CD4-positive, alpha-beta T cell (primary cell): ENCODE measurements at places on chromosomes 1 and 21. TPM values are rescaled to one million over a fixed set of nuclear protein-coding genes. Genes with fewer than 3 reads are reported as not detected.

CHI3L1 gene
- total RNA-seq: not detected

RUNX1 gene
- total RNA-seq: 71.7 TPM

CELA2A gene
- total RNA-seq: not detected

GRCh38 chr1:9211291-9211811, 23.2 kb upstream of the H6PD start:
- H3K27me3 ChIP-seq: peaks cover 6% of the 10 kb centered on the region
- no peak overlapping the region for H3K27ac ChIP-seq
- DNase-seq: no peak
- no peaks in the 10 kb centered on the region for H3K36me3 ChIP-seq

DNA sequence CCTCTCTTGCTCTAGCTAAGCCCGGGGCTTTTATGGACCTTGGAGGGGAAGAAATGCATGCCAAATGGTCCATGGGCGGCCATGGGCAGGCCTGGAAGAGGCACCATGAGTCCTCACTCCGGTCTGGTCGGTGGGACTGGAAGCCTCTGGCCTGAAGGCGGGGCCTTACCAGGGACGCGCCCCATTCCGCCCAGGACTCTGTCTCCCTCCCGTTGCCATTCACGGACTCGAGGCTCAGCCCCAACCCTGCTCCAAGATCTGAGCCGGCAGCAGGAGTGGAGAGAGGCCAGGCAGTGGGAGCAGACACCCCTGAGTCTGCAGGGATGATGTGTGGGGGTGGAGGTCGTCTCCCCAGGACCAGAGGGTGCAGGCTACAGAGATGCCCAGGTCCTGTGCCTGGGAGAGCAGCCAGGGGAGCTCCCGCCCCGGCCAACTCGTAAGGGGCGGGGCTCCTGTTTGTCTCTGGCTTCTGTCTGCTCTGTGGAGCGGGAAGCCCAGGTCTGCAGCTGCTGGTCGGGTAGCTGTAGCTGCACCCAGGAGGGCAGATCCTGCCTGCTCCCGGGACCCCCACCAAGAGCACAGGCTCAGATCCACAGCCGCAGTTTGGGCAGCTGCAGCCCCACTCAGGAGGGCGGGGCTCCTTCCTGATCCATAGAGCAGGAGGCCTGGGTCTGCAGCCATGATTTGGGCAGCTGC, 8.3 kb upstream of the KANK4 start:
- no peaks in the 10 kb centered on the region for H3K4me1 ChIP-seq
- H3K27ac ChIP-seq: no peak overlapping the region
- H3K4me3 ChIP-seq: no peak overlapping the region
- H3K36me3 ChIP-seq: no peaks in the 10 kb centered on the region
- DNase-seq: no peak
- H3K27me3 ChIP-seq: no peaks in the 10 kb centered on the region

DNA sequence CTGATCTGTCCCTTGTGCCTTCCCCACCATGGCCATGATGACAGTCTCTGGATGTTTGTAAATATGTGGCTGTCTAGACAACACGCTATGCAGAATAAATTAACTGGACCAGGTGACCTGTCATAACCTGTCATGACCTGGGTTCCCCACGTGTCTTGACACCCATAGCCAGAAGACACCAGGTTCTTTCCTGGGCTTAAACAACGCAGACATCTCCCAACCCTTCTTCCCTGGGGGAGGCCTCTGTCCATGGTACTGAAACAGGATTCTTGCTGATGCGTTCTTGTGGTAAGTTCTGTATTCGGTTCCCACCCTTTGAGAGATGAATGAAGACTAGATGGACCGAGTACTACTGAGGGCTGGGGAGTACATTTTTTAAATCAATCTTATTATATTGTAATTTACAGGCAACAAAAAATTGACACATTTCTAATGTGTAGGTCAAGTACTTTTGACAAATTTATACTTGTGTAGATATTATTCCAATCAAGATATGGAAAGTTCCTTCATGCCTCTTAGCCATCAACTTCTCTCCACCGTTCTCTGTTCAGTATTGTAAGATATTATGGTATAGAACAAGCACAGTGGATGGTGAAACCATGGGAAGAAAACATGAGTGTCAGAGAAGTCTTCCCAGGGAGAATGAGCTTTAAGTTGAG, 738.8 kb downstream of the PTPRU start:
- no peak overlapping the region for H3K27ac ChIP-seq
- H3K36me3 ChIP-seq: no peaks in the 10 kb centered on the region
- H3K27me3 ChIP-seq: no peaks in the 10 kb centered on the region
- no peaks in the 10 kb centered on the region for H3K4me1 ChIP-seq
- DNase-seq: no peak

DNA sequence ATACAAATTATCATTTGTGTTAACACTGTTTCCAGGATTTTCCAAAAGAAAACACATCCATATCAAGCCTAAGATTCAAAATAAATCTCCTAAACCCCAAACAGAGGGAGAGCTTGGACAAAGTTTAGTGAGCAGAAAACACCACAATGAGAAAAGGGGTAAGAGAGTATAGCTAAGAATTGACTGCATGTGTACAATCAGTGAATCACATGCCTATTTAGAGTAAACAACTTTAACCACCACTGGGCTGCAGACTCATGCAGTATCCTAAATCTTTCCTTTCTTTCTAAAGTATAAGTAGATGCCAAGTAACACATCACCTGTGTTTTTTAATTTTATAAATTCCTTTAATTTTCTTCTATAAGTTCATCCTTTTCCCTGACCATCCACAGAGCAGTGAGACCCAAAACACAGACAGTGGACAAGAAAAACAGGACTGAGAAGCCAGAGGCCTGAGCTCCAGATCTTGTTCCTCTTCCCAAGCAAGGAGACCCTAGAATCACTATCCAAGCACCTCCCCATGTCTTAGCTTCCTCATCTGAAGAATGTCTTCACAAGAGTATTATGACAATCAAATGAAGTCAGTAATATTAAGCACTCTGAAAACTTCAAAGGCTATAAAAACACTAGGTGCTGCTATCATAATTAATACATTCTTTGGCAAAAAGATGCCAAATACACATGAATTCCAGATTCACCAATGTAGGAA, 93.1 kb downstream of the VAV3 start:
- no peak for DNase-seq
- H3K27ac ChIP-seq: no peak overlapping the region
- H3K36me3 ChIP-seq: no peaks in the 10 kb centered on the region
- no peaks in the 10 kb centered on the region for H3K27me3 ChIP-seq

GRCh38 chr1:150210091-150210490, 25.8 kb downstream of the ANP32E start:
- DNase-seq: no peak
- no peak overlapping the region for H3K27ac ChIP-seq
- H3K27me3 ChIP-seq: no peaks in the 10 kb centered on the region
- H3K36me3 ChIP-seq: no peaks in the 10 kb centered on the region
- H3K4me1 ChIP-seq: peaks cover 16% of the 10 kb centered on the region

DNA sequence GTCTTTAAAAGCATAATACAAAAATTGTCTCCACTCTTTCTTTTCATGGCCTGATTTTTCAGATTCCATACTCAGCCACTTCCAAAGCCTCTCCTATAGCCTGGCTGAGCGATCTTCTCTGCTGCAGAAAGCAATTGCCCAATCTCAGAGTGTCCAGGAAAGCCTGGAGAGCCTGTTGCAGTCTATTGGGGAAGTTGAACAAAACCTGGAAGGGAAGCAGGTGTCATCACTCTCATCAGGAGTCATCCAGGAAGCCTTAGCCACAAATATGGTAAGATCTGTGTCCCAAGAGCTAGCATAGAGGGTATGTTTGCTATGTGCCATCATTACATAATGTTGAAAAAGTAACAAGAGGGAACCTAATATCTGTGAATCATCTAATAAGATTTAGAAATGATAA, 130.7 kb upstream of the BMP8A start:
- H3K4me1 ChIP-seq: no peaks in the 10 kb centered on the region
- peaks cover 85% of the 10 kb centered on the region for H3K36me3 ChIP-seq
- DNase-seq: no peak
- no peak overlapping the region for H3K4me3 ChIP-seq
- H3K27me3 ChIP-seq: no peaks in the 10 kb centered on the region

GRCh38 chr1:184297244-184297750, 89.5 kb upstream of the C1orf21 start:
- no peaks in the 10 kb centered on the region for H3K36me3 ChIP-seq
- no peak overlapping the region for H3K4me3 ChIP-seq
- no peak overlapping the region for H3K27ac ChIP-seq
- no peaks in the 10 kb centered on the region for H3K4me1 ChIP-seq
- DNase-seq: no peak
- peaks cover 8% of the 10 kb centered on the region for H3K27me3 ChIP-seq

DNA sequence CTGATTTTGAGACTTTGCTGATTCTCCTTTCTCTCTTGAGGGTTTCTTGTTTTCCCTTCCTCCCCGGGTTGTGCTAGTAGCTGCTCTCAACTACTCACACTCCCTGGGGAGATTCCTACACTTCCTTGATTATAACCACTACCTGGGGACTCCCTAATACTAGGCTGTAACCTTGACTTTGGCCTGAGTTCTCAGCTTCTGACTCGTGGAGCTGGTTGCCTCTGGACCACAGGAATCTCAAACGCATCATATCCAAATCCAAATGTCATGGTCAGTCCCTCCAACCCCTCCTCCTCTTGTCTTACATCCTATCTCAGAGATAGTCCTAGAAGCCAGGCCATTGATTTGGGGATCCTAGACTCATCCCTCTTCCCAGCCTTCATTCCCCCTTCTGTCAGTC, 12.0 kb downstream of the MOV10 start:
- DNase-seq: no peak
- peaks cover 23% of the 10 kb centered on the region for H3K36me3 ChIP-seq
- no peak overlapping the region for H3K27ac ChIP-seq
- no peaks in the 10 kb centered on the region for H3K4me1 ChIP-seq
- no peak overlapping the region for H3K4me3 ChIP-seq
- no peaks in the 10 kb centered on the region for H3K27me3 ChIP-seq

DNA sequence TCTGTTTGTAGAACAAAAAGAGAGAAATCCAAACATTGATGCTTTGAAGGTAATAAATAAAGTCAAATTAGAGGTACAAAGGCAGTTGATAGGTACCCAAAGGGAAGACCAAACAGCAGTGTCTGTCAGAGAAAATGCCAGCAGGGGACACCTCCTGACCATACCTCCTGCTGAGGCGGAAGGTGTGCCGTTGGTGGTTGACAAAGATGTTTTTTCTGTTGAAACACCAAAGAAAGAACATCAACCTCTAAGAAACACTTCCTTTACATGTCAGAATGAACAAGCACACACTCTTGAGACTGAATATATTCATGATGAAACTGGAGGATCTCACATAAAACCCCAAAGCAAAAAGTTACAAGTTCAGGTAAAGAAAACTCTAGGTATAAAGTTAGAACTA, 128.3 kb downstream of the MACF1 start:
- DNase-seq: no peak
- H3K4me3 ChIP-seq: no peak overlapping the region
- no peak overlapping the region for H3K27ac ChIP-seq
- peaks cover 96% of the 10 kb centered on the region for H3K36me3 ChIP-seq
- no peaks in the 10 kb centered on the region for H3K4me1 ChIP-seq

DNA sequence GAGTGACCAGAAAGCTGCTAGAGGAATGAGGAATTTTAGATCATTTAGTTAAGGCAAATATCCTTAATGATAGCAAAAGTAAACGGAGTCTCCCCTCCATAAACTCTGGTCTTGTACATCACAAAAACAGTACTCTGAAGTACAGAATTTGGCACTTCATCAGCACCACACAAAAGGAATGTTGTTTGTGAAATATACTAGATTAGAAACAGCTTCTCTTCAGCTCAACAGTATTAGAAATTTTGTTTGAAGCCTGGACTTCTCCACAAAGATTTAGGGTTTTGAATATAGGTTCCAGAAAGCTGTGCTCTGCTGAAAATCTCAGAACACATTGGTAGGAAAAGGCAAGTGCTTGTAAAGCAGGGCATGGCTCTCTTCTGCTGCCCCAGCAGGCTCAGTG, 135.1 kb upstream of the PTGFR start:
- H3K27me3 ChIP-seq: no peaks in the 10 kb centered on the region
- H3K36me3 ChIP-seq: no peaks in the 10 kb centered on the region

DNA sequence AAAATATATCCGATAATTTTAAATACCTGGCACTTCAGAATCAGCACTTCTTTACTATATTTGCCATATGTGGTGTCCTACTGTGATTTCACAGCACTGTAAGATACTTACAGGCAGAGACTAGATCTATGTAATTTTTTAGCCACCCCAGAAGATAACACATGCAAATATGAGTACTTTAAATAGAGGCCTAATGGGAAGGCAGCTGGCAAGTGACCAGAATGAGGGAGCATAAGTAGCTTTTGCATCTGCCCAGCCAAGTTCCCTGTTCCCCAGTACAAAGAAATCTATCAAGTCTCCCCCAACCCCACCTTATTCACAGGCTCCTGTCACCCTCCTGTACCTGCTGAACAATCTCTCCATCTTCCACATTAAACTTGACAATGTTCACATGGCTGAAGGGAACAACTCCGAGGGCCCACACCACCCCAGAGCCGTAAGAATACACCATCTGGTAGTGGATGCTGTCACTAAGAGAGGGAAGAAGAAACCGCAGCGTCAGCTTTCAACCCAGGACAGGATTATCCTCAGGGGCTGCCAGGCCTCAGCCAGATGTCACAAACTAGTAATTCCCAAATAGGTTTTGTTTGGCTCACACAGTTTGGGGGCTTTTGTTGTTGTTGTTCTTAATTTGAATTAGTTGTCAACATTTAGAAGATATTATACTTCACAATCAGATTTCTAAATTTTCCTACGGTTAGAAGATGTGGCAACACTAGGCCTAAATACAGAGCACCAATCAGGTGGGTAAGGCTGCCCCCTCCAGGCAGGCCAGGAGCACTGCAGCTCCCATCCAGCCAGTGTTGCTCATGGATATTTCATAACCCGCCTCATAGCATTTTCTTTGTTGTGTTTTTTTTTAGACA, 10.4 kb downstream of the EMC1 start:
- peaks cover 81% of the 10 kb centered on the region for H3K36me3 ChIP-seq
- H3K27me3 ChIP-seq: no peaks in the 10 kb centered on the region
- no peak overlapping the region for H3K4me3 ChIP-seq
- peak; percentile 58 for DNase-seq
- no peak overlapping the region for H3K27ac ChIP-seq

- H3K4me3 ChIP-seq: no peak overlapping the region
- peaks cover 31% of the 10 kb centered on the region for H3K4me1 ChIP-seq
- no peaks in the 10 kb centered on the region for H3K27me3 ChIP-seq
- H3K36me3 ChIP-seq: no peaks in the 10 kb centered on the region
- no peak overlapping the region for H3K27ac ChIP-seq
These were observed 66.2 kb downstream of the FAAP20 start for GRCh38 chr1:2128189-2128901.

DNA sequence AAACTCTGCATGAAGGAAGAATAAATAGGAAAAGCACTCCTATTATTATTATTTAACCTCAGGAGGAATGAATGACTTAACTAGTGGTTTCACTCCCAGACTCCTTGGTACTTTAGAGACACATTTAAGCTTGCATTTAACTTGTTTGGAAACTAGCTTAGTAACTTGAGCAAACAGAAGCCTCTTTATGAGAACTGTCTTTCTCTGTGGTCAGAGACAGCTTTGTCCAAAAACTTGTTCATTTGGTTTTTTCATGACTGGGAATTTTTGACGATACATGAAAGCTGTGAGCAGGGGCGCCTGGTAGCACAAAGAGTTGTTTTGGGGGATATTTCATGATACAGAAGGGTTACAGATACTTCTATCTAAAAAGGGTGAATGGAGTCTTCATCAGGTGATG, 33.6 kb upstream of the VTCN1 start:
- H3K4me1 ChIP-seq: no peaks in the 10 kb centered on the region
- no peak overlapping the region for H3K4me3 ChIP-seq
- no peak for DNase-seq
